ENCODE measurements at places on chromosomes 3 and 15. TPM values are rescaled to one million over a fixed set of nuclear protein-coding genes. Genes with fewer than 3 reads are reported as not detected.

The CYP8B1 gene
- not detected for total RNA-seq

The SI gene
- total RNA-seq = 0.24 TPM

The ZPLD1 gene
- total RNA-seq = not detected

The ITIH1 gene
- total RNA-seq = not detected

The ATP8B4 gene
- total RNA-seq = 3.2 TPM

The SLC24A5 gene
- 8.4 TPM for total RNA-seq

The PLOD2 gene
- total RNA-seq = 5.6 TPM
